ENCODE measurements at places on chromosomes 11 and 22. TPM values are rescaled to one million over a fixed set of nuclear protein-coding genes. Genes with fewer than 3 reads are reported as not detected.

- DNase-seq, result peak; percentile 90
Observed at GRCh38 chr11:119334174-119334930, at the start of gene RNF26. TSS of gene RNF26 (plus strand) at chr11:119334527. CDS start at chr11:119335123, 596 bp downstream.

GRCh38 chr22:42227435-42227834, 43.0 kb downstream of the TCF20 start:
- DNase-seq, result no peak

DNA sequence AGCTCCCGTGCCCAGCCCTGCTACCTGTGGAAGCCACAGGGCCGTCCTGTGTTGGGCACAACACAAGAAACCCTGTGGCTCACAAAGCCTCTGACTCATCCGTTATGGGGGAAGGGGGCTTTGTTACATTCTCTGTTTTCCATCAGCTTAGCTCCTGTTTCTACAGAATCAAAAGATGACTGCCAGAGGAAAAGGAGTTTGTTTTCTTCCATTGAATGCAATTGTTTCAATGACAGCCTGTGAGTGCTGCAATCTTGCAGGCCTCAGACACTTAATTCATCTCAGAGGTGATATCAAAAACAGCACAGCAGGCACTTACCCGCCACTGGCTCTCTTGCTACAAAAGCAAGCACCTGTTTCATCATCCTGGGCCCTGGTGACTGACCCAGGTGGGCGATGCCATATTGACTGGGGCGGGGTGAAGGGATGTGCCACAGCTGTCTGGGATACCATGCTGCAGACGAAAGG, 194.3 kb downstream of the OPCML start:
- DNase-seq, result no peak

GRCh38 chr11:12239396-12239795, 129.0 kb downstream of the MICAL2 start:
- no peak for DNase-seq

DNA sequence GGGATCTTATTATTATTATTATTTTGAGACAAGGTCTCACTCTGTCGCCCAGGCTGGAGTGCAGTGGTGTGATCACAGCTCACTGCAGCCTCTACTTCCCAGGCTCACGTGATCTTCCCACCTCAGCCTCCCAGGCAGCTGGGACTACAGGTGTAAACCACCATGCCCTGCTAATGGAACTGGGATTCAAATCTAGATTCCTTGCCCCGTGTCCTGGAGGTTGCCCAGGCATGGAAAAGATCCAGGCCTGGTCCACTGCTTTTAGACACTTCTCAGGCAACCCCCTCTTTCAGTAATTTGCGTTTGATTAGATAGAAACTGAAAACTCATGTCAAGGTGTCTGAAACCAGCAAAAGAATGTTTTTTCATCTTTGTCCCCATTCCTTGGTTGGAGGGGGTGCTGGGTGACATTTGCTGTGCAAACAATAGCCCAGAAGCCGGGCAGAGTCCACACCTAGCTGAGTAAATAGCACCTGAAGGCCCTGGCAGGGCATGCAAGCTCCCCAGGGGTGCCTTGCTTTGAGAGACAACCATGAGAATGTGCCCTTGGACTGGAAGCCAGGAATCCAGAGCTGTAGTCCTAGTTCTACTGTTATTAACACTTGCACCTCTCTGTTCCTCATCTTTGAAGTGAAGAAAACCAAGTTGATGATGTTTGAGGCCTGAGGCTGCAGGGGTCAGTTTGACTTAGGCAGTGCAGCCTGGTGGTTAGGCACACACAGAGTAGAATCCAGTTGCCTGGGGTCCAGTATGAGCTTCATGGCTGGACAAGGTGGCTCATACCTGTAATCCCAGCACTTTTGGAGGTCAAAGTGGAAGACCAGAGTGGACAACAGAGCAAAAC, 19.1 kb upstream of the XBP1 start:
- DNase-seq, result peak; percentile 87

Gene CD3E
- total RNA-seq, result not detected

Gene APOA4
- total RNA-seq, result not detected

DNA sequence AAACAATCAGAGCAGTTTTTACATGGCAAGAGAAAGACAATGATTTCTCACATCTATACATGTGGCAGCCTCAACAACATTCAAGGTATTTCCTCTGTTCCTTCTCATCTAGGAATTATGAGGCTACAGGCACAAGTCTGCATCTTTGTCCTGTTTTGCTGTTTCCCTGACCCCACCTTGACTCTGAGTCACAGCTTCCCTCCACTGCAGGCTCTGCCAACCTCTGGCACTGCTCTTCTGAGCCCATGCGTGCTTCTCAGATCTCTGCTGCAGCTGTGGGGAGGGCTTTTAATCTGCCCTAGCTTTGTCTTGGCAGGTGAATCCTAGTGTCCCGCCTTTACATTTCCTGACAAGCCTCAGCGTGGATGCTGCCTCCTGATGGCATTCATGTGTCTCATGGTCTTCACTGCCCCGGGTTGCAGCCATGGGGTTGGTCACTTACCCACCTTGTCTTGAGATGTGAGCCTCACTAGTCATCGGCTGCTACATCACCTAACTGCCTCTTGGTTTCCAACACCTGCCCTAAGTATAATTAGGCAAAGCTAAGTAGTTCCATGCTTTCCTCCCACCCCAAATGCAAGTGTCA, 578.5 kb downstream of the TBC1D22A start:
- DNase-seq, result no peak

Gene PRR5
- total RNA-seq, result 27.3 TPM

Gene CATSPERZ
- 1.3 TPM for total RNA-seq

DNA sequence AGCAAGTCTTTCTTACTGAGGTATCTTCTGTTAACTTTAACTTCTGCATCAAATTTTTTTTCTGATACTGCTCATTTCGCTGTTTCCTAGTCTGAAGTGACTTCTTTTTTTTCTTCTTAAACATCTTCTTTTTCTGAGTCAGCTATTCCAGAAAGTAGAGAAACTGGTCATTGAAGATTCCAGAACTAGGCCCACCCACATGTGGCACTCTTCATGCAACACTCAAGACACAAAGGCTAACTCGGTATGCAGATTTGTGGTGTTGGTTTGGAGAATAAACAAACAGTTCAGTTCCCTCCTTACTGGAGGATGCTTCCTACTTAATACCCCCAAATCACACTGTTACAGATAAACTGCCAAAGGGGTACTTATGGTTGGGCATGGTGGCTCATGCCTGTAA, 25.2 kb upstream of the MTCH2 start:
- peak; percentile 64 for DNase-seq

DNA sequence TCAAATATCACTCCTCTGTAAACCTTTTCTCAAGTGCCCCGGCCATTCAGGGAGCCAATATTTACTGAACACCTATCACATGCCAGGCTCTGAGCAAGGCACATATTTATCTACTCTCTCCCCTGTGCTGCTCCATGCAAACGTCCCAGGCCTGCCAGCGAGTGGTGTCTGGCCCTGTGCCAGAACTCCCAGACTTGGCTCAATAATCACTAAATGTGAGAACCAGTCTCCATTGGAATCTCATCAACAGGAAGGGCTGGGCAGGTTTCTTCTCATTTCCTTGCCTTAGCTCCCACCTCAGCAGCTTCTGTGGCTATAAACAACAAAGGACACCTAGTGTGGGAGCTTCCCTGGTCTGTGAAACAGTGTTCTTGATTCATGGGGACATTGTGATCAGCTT, 21.7 kb downstream of the RASSF10 start:
- DNase-seq, result no peak

Gene C11orf65
- 1.9 TPM for total RNA-seq

DNA sequence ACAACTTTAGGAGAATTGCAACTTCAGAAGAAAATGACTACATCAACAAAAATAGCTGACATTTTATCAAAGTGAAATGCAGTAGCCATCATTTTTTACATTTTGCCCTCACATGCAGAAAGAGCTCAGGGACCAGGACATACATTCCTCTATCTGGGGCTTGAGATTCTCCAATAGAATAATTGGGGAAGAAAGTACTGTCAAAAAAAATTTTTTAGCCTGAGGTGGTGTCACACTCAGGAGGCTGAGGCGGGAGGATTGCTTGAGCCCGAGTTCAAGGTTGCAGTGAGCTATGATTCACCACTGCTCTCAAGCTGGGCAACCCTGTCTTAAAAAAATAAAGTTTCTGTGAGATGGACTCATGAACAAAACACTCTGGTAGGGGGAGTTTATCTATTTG, 32.2 kb upstream of the DEPDC7 start:
- no peak for DNase-seq

Gene HBB
- not detected for total RNA-seq

DNA sequence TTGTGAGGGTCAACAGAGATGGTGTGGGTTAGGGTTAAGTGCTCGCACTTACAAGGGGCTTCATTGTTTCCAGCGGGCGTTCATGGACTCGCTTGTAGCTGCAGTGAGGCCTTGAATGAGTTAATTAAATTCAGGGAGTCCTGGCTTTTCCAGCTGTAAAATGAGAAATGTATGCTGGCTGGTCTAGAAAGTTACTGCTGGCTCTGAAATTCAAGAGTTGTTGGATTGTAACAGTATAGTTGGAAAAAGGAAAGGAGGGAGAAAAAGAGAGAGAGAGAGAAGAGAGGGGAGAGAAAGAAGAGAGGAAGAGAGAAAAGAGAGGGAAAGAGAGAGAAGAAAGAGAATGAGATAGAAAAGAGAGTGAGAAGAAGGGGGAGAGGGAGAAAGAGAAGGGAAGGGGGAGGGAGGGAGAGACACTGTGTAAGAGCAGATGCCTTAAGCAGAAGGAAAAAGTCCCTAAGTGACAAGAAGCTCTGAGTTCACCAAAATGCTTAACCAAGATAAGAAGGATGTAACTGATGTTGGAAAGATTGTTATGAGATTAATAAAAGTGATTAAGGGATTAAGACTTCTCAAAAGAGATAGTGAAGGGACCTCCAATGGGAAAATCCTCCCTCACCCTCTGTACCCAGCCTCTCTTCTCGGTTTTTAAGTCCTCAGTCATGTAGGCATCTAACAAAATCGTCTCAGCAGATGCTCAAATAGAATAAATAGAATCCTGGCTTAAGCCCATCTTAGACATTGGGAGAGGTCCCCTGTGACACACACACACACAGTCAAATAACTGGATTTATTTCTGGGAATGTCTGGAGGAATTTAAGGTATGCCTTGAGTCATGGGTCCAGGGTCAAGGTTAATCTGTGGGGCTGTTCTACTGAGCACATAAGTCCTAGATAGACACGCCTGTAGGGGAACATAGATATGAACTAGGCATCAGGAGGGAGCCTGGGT, 477.9 kb downstream of the MIAT start:
- peak; percentile 77 for DNase-seq

GRCh38 chr11:13317293-13318080, 39.9 kb downstream of the BMAL1 start:
- DNase-seq, result no peak

Gene SPON1
- 0.48 TPM for total RNA-seq

GRCh38 chr11:61866231-61866957, 25.0 kb downstream of the FADS3 start:
- no peak for DNase-seq

GRCh38 chr11:40295466-40295865, 1164.0 kb downstream of the LRRC4C start:
- DNase-seq, result no peak

Gene RELA
- total RNA-seq, result 59.5 TPM

GRCh38 chr11:28627690-28628255, 519.6 kb downstream of the METTL15 start:
- DNase-seq, result no peak

GRCh38 chr11:113505541-113506375, 30.6 kb upstream of the DRD2 start:
- DNase-seq, result no peak

Gene OR8D2
- not detected for total RNA-seq

DNA sequence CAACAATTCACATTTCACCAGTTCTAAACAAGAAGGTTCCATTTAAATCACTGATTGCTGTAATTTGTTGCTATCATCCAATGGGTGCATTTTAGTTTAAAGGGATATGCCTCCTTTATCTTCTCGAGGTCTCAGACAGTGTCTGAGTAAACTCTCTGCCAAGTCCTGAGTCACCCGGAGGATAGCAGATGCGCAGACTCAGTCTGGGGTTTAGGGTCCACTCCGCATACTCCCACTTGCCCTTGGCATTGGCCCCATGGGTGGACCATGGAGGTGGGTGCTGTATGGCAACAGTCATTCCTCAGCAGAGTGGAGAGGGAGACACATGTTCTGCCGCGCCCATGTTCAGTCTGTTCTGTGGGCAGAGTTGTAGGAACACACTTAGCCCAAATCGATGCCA, 65.4 kb upstream of the CRTAM start:
- no peak for DNase-seq

Gene TSGA10IP
- total RNA-seq, result not detected

GRCh38 chr11:69667619-69668604, 7.2 kb downstream of the LTO1 start:
- DNase-seq, result no peak

Gene OR56A4
- not detected for total RNA-seq

GRCh38 chr11:120909676-120910416, 114.1 kb upstream of the TBCEL start:
- DNase-seq, result no peak

- DNase-seq, result no peak
Observed at GRCh38 chr22:26566994-26567393, 22.9 kb downstream of the TPST2 start.

Gene SCGB1A1
- not detected for total RNA-seq

- no peak for DNase-seq
Observed at GRCh38 chr11:103871923-103872551, 164.4 kb upstream of the DDI1 start.

- no peak for DNase-seq
Observed at GRCh38 chr11:57444362-57445121, 15.8 kb upstream of the RTN4RL2 start.

DNA sequence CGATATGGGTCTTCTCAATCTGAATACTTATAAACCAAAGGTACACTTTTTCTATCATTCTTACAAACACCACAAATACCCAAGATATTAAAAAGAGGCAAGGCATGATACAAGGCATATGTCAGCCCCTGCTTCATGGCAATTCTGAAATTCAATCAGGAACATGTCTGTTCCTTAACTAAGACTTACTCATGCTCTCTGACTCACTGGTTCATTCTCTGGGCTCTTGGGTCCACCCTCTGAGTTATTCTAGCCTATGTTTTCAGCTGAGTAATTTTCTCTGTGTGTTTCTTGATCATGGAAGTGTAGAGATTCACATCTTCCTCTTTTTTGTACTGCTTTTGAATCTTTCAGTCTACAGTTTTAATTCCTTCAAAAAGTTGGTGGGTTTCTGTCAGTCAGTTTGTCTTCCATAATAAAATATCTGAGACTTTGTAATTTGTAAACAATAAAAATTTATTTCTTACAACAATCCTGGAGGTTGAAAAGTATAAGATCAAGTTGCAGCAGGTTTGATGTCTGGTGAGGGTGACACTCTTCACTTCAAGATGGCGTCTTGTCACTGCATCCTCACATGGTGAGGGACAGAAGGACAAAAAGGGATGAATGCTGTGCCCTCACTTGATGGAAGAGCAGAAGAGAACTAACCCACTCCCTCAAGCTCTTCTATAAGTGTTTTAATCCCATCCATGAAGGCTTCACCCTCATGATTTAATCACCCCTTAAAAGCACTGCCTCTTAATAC, 211.7 kb downstream of the FAM76B start:
- peak; percentile 28 for DNase-seq

Gene SCGB1D2
- not detected for total RNA-seq
